ENCODE measurements at places on chromosomes 1 and 21.

DNA sequence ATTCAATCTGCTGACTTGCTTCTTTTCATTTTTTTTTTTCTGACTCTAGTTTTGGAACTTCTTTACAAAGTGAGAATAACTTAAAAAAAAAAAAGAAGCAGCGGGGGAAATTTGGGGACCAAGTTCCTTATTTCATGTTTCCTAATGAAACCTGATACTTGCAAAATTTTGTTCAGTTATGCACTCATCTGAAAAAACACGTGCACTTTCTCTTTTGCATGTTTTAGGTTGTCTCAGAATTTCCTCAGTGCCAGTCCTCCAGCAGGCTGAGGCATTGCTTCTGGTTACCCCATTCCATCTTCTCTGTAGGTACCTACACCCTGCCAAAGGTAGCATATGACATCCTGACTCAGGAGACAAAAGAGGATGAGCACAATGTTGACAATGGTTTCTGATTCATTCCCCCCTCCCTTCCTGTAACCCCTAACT lies 299.7 kb downstream of the GRIK1 start:
- no peak for DNase-seq

DNA sequence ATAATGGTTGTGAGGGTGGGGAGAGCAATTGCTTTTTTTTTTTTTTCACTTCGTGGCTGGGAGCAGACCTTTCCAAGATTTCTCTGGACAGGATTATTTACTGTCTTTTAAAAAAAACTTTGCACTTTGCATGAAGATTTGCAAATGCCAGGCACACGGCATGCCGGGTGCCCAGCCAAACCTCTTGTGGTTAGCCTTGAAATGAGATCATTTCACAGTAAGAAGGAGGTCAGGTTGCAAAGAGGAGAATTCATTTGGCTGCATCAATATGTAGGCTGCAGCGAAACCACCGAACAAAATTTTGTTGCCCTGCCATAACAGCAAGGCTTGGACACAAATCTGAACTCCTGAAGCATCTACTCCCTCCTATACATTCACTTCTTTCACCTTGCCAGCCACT lies 36.5 kb upstream of the KCND3 start:
- DNase-seq, result no peak

GRCh38 chr1:230228236-230228897 lies 161.3 kb downstream of the GALNT2 start:
- no peak for DNase-seq

DNA sequence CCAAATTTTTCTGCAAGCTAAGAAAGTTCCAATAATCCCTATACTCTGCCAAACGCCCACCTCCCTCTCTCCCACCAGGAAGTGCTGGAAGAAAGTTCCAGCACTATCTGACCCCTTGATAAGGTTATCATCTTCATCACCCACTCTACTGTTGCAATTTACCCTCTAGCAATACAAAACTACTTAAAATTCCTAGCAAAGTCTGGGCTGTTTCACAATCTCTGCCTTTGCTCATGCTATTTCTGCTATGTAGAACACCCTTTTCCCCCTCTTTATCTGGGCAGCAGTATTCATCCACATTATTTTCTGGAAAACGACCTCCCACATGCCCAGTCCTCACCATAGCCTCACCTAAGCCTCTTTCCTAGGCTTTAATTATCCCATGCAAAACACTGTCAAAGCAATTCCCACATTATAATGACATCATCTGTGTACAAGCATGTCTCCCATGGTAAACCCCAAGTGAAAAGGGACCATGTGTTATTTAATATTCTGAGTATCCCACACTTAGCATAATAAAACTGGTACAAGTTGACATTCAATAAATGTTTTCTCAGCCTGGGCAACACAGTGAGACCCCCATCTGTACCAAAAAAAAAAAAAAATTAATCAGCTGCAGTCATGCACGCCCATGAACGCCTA lies 12.0 kb downstream of the F11R start:
- DNase-seq, result no peak

DNA sequence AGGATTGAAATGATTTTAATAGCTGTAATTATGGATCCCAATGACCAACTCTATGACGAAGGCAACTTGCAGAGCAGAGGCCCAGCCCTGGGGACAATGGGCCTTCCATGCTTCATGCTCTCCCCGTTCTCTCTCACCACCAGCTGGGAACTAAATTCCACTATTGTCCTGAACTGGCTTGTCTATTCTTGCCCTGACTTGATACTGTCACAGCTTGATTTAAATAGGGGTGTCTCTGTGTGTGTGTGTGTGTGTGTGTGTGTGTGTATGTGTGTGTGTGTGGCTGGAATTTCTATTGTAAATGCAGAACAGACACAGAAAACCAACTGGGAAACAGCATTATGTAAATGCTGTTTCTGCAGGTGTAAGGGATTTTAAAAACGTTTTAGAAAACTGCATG lies 57.0 kb downstream of the SLC22A15 start:
- no peak for DNase-seq

- DNase-seq, result no peak
These were observed 88.9 kb upstream of the WLS start for GRCh38 chr1:68321084-68321685.

- DNase-seq, result peak; percentile 42
These were observed 91.1 kb downstream of the DMRTB1 start for GRCh38 chr1:53550201-53550741.

GRCh38 chr1:27332536-27333281 lies 9.1 kb upstream of the SYTL1 start:
- no peak for DNase-seq

GRCh38 chr1:160549665-160550006 lies 26.6 kb upstream of the SLAMF6 start:
- no peak for DNase-seq

DNA sequence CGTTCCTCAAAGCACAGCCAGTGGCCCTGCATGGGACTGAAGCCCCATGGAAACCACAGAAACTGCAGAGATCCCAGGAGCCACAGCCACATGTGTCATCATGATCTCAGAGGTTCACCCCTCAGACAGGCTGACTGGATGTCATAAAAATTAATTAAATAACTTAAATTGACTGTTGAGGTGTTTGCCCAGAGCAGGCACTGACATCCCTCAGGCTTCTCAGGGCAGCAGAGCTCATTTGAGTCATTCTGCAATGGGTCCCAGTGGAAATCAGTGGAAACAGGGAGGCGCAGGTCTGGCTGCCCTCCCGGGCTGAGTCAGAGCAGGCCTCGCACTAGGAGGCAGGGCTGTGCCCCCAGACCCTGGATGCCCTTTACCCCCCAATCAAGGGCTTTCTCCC lies 135.1 kb downstream of the CDC7 start:
- DNase-seq, result no peak

DNA sequence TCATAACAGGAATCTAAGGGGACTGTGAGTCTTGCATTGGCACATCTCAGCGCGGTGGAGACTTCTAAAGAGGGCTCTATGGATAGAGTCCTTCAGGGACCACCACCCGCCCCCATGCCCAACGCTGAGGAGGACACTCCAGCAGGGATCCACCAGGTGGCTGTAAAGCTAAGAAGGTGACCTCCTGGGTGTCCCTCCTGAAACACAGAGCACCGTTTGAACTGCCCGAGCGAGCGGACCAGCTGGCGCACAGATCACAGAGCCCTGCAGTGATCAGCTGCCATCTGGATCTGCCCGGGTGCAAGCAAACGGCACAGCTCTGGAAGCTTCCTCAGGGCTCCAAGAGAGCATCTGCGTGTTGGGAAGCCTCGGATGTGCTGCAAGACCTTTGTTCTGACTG lies 51.3 kb upstream of the LYST start:
- no peak for DNase-seq

- DNase-seq, result no peak
These were observed 52.2 kb downstream of the KCNC4 start for GRCh38 chr1:110262296-110262695.

DNA sequence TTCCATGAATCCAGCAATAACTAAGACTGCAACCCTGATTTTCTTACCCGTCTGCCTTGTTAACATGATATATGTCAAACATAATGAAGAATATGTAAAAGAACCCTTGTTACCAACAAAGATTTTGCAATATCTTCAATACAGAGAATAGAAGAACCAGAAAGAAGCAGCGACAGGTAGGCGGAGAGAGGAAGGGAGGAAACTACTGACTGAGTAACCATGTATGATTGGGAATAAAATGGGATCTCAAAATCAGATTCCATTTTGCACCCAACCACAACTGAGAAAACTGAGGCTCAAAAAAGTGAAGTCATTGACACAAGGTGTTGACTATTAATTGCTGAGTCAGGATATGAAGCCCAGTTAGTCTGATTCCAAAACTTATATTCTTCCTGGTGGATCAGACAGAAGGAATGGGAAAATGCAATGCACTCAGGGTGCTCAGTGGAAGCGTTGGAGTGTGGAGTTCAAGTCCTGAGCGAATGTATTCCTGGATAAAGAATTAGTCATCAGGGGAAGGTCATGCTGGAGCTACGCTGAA lies 293.3 kb upstream of the GREM2 start:
- DNase-seq, result no peak

GRCh38 chr1:178086766-178087165 lies 7.1 kb upstream of the RASAL2 start:
- no peak for DNase-seq

- peak; percentile 4 for DNase-seq
These were observed 261.3 kb upstream of the CHRM3 start for GRCh38 chr1:239125027-239125426.

- DNase-seq, result no peak
These were observed 83.2 kb downstream of the CAMK2N1 start for GRCh38 chr1:20402585-20403422.

GRCh38 chr1:224259986-224260385 lies 70.0 kb downstream of the NVL start:
- DNase-seq, result no peak

DNA sequence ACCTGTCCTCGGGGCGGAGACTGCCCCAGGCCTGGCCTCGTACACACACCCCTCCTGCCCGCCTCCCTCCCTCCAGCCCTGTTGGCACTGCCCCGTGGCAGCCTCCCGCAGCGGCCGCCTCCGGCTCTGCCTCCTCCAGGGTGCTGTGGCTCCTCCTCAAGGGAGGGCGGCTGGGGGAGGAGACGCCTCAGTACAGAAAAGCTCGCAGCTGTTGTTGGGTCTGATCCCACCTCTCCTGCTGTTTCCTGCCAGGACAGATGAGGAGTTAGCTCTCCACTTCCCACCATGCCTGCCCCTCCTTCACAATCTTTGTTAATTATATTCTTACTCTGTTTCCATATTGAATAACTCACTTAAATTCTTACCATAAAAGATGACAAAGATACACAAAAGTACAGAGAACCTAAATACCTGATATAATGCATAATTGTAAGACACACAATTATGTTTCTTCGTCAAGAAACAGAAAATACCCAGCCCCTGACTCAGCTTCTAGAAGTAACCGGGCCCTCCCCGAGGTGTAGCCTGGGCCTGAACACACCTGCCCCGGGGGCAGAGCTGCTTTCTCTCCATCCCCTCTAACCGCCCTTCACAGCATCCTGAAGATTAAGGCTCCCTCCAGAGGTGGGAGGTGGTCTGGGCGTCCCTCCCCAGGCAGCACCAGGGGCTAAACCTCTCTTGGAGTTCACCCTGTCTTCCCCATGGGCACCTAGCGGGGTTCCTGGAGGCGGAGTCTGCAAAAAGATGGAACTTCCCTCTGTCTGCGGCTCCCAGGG lies 30.6 kb upstream of the COL6A1 start:
- no peak for DNase-seq

DNA sequence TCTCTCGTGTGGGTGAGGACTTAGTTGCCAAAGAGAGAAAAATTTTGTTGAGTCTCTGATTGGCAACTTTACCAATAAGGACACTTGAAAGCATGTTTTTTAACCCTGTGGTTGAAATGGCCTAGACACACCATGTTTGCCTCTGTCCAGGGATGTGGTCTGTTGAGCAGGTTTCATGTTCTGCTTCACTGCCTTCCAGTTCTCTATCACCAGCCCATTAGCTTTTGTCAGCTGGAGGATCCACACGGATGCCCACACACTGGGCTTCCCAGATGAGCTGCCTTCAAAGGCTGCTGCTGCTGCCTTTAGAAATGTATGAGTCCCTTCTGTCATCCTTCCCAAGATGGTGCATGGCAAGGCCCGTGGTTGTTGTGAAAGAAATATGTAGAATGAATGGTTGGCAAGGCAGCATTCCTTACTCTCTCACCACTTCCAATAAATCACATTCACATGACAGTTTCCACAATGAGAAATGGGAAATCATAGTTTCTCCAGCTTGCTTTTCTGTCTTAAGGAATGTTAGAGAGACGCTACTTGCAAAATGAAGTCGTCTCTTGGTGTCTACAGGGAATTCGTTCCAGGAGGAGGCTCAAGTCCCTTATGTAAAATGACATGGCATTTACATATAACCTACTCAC lies 108.2 kb upstream of the SLC35F3 start:
- DNase-seq, result no peak

GRCh38 chr1:228314658-228315483 lies 91.8 kb downstream of the TRIM11 start:
- no peak for DNase-seq

- no peak for DNase-seq
These were observed 208.7 kb downstream of the SIPA1L2 start for GRCh38 chr1:232421143-232421796.

DNA sequence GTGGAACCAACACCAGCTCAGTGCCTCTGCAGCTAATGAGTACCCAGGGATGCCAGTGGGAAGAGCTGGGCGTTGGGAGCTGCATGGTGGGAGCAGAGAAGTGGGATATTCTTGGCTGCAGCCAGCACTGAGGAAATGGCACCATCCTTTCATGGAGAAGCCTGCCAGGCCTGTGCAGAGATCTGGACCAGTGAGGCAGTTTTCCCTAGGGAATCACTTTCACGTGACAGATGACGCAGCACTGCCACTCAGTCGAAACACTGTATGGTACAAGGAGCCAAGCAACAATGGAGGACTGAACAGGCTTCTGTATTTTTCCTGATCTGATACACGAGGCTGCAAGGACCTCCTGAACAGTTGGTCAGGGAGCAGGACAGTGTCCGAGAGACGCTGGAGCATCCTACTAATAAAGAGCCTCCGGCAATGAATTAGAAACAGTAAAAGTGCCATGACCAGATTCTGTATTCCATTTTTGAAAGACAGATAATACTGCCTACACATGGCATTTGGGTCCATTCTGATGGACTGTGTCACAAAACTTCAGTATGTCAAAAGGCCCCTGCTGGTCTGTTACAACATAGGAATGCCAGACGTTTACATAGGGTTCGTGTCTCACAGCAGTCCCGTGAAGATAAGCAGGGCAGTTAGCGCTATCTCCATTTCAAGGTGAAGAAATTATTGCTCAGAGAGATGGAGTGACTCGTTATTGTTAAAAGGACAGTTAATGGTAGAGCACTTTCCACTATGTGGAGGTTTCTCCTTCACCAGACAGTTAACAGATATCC lies 44.0 kb upstream of the LMO4 start:
- no peak for DNase-seq

DNA sequence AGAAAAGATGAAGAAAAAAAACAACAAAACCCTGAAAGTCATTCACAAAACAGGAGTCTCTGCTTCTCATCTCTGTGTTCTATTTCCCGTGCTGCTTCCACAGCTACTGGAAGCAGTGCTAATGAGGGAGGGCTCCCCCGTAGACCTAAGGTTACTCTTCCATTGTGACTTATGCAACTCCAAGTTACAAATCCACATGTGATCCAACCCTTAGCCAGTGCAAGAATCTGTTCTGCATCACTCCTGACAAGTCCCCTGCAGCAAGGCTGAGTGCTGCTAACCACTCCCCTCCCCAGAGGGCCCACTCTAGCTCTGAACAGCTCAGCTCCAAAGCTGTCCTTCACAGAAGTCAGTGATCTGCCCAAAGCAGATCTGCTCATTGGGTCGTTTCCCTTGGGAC lies 10.3 kb downstream of the DNALI1 start:
- no peak for DNase-seq

- no peak for DNase-seq
These were observed 722.2 kb downstream of the RWDD3 start for GRCh38 chr1:95956215-95956614.
